ENCODE measurements at places on chromosomes 7 and 10. TPM values are rescaled to one million over a fixed set of nuclear protein-coding genes. Genes with fewer than 3 reads are reported as not detected.

GRCh38 chr10:126944191-126944590 is 39.0 kb downstream of the DOCK1 start:
- DNase-seq, result no peak

- DNase-seq, result no peak
Measured at GRCh38 chr7:55893940-55894339, 6.7 kb downstream of the ZNF713 start.

- DNase-seq, result peak; percentile 87
Measured at GRCh38 chr7:26201247-26202018, at the start of gene CBX3. Gene CBX3 (plus strand): TSS chr7:26201745. CDS start chr7:26202999, 1,254 bp downstream.

- no peak for DNase-seq
Measured at GRCh38 chr7:127644484-127644883, 7.5 kb upstream of the SND1 start.

DNA sequence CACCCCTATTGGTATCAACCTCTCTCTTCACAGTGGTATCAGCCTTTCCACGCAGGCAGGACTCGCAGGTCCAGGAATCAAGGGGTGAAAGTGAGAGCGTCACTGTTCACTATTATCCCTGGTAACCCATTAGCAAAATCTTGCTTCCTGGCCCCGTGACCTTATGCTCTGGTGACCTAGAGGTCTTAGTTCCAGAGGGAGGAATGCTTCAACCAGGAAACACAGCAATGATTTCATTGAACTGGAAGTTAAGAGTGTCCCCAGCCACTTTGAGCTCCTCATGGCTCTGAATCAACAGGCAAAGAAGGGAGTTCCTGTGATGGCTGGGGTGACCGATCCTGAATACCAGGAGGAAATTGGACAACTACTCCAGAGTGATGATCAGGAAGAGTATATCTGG is 90.6 kb downstream of the CUL2 start:
- DNase-seq, result no peak

DNA sequence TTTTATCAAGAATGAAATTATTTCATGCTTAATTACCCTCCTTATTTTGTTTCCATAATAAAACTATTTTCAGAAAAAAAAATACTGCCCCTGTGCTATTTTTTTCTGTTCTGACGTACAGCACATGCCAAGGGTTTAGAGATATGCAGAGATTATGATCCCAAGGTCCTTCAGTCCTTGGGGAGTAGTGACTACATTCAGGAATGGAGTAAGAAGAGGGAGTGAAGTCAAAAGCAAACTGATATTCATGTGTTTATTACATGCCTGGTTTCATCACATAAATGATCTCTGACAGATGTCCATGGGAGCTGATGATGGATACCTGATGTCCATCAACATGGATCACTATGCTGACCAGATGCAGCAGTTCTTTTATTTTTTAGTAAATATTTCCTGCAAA is 17.2 kb downstream of the AKAP9 start:
- DNase-seq, result no peak

GRCh38 chr10:15255961-15256360 is 87.5 kb upstream of the NMT2 start:
- DNase-seq, result no peak

DNA sequence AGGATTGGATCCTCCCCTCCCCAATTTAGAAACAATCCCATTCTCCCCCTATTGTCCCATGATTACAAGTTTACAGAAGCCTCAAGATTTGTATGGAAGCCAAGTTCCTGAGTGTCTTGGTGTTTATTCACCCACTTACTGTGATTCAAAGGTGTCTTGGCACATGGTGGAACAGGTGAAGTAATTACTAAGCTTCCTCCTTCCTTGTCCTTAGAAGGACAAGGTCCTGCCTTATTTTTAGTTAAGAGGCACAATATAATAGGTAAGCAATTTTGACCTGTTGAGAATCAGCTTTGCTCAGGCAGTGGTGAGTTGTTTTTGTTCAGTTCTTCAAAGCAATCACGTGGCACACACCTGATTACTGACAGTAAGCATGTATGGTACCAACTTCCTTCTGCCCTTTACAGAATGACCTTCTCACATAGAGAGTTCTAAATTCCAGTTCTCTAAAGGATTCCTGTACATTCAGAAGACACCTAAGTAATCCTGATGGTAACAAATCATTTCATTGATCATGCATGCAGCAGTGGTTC is 60.7 kb upstream of the SLC13A1 start:
- no peak for DNase-seq

COL28A1 gene
- not detected for total RNA-seq

GJD4 gene
- total RNA-seq, result not detected

Data from activated T-helper 1 cell treated with anti-CD3 and anti-CD28 coated beads, Interleukin-12 subunit alpha, Interleukin-12 subunit beta, Interleukin-2, Interleukin-4 antibody, amounts not matched to agents 30 ng/mL and 10 ng/mL and 1 ng/mL, durations not matched to agents 14 hours and 24 hours and 36 hours (primary cell).